NCI-H1105 treated with DMSO at 0.1 percent for 48 hours (cell line): ENCODE measurements at places on chromosomes 2 and 18.

GRCh38 chr2:240739797-240740196 lies 48.1 kb downstream of the AQP12A start:
- no peak for DNase-seq

- DNase-seq: peak; percentile 76
These were observed 102.2 kb upstream of the RAB6C start for GRCh38 chr2:129877289-129877741.

- no peak for DNase-seq
These were observed 138.2 kb upstream of the OTOS start for GRCh38 chr2:240278661-240279060.

GRCh38 chr18:76406791-76407190 lies 88.3 kb downstream of the ZNF516 start:
- no peak for DNase-seq

DNA sequence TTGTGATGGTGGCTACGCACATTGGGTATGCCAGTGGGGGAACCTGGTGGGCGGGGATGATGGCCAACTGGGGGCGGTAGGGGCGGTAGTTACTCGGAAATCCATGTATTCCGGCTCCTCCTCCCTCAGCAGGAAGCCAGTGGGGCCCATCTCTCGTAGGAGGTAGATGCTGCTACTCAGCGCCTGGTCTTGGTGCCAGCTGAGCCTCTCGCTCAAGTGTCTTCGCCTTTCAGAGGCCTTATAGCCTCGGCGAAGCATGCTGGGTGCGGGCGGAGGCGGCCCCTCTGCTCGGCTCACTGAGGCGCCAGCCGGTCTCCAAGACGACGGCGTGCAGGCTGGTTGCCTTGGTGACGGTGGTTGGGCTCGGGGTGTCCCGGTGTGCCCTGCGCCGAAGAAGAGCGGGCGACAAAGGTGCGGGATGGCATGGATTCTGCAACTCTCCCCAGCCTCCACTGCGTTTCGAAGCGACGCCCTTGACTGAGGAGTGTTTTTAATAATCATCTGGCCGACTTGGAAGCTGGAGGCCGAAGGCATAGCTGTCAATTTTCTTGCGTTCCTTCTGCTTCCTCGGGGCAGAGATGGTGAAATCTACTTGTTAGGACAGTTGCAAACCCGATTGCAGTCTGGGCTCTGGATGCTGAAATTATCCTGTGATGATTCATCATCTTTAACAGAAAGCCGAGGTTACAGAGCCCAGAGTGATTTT lies at the start of gene ZSWIM2:
Gene ZSWIM2, minus strand, starts transcription at position 298 of the 706 bp plus-strand sequence. Its CDS starts 40 bp downstream, at position 258.
- peak; percentile 95 for DNase-seq

- DNase-seq: no peak
These were observed 29.8 kb upstream of the LAMA1 start for GRCh38 chr18:7147399-7147798.

DNA sequence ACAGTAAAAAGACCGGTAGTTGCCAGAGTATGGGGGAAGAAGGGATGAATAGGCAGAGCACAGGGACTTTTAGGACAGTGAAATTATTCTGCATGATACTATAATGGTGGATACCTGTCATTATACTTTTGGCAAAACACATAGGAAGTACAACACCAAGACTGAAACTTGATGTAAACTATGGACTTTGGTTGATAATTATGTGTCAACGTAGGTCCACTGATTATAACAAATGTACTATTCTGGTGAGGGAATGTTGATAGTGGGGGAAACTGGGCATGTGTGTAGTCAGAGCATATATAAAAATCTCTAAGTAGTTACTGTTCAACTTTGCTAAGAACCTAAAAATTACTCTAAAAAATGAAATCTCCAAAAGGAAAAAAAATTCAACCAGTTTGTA lies 629.7 kb downstream of the CCDC85A start:
- DNase-seq: no peak

- no peak for DNase-seq
These were observed 38.0 kb downstream of the ACKR3 start for GRCh38 chr2:236607471-236608187.

DNA sequence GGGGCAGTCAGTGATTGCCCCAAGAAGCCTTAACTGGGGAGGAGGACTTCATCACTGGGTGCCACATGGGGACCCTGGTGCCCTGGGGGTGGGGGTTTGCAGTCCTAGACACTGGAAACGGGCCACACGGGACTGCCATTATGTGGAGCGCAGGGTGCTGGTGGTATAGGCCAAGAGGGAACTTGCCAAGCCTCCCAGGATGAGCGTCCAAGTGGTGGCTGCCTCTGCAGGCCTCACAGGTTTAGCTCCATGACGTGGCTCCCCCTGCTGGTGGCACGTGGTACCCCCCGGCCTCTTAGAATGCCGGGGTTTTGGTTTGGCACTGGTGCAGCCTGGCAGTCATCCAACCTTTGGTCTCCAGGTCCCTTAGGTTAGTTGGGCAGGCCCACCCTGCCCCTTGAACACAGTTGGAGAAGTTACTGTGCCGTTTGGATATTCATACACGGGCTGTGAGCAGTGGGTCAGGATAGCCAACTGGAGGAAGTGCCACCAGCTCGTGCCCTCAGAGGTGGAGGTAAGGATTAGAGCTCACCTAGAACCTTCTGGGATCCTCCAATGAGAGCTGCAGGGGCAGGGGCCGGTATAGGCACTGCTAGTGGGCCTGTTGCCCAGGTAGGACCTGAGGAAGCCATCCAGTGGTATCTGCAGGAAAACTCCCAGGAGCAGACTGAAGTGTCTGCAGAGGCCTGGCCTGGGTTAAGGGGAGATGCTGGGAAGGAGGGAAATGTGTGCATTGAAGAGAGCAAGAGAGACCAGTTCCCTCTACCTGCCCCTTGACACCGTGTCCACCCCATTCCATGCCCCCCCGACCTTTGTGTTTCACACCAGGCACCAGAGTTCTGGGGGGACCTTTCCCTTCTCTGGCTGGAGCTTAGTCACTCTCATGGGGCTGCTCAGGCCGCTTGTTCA lies 5.7 kb downstream of the PTMA start:
- DNase-seq: peak; percentile 83

GRCh38 chr2:67726416-67726815 lies 329.3 kb downstream of the ETAA1 start:
- DNase-seq: no peak

DNA sequence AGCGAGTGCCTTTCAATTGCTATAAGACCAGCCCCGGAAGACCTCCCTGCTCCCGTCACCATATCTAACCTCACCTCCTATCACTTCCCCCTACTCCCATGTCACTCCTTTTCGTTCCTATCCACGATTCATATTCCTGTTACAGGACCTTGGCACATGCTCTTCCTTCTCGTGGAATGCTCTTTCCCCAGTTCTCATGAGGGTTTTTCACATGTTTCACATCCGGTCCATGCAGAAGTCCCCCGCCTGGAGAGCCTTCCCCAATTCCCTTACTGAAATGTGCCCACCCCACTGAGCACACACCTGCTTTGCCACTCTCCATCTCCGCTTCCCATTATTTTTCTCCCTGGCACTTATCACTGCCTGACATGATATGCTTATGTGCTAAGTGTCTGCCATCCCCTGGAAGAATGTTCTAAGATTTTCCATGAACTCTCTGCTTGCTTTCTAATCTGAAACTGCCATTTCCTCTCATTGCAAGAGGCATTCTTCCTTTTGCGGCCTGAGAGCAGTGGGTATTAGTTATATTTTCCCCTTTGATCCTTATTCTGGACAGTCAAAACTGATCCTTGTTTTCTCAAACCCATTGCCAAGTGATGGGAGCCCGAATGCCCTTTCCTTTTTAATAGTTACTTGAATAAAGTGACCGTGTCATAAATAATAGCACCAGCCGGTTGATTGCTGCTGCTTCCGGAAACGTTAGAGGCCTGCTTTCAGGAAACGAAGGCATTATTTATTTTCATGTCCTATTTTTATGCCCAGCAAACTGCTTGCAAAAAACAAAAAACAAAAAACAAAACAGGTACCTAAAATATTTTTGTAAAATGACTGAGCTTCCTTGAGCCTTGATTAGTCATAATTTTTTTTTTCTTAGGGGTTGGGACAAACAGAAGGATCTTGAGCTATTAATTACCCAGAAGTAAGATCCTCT lies 127.9 kb downstream of the ZNF532 start:
- DNase-seq: no peak

- no peak for DNase-seq
These were observed 39.4 kb downstream of the ACTR2 start for GRCh38 chr2:65267008-65267407.

DNA sequence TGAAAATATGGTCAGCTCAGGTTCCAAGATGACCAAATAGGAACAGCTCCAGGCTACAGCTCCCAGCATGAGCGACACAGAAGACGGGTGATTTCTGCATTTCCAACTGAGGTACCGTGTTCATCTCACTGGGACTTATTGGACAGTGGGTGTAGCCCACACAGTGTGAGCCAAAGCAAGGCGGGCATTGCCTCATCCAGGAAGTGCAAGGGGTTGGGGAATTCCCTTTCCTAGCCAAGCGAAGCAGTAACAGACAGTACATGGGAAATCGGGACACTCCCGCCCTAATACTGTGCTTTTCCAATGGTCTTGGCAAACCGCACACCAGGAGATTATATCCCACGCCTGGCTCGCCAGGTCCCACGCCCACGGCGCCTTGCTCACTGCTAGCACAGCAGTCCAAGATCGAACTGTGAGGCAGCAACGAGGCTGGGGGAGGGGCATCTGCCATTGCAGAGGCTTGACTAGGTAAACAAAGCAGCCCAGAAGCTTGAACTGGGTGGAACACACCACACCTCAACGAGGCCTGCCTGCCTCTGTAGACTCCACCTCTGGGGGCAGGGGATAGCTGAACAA lies 57.5 kb downstream of the WDPCP start:
- no peak for DNase-seq

- no peak for DNase-seq
These were observed 22.8 kb downstream of the EHD3 start for GRCh38 chr2:31256611-31257382.

DNA sequence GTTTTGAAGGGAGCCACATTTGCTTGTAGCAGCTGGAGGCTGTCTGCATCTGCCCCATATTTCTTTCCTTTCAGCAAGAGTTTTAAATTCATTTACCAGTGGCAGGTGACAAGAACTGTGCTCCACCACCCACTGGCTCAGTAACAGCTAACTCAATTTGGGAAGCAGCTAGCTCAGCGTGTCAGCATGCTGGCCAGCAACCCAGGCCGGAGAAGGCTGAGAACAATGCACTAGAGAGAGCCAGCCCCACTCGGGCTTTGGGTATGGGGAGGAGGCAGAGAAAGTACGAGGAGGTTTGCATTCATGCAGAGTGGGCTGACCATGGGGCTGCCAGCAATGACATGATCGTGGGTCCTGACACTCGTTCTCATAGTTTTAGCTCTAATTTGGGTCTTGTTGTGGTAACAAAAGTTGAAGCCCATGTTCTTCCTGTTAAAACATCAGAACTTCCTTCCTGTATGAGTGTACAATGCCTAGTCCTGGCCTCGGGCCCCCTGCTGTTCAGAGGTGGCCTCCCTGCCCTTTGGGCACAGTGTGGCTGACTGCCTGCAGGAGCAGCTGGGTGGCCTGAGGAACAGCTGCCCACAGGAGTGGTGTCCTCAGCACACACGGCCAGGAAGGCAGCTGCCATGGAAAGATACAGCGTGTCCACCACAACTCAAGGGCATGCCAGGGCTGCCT lies 23.0 kb downstream of the CDC42EP3 start:
- no peak for DNase-seq

DNA sequence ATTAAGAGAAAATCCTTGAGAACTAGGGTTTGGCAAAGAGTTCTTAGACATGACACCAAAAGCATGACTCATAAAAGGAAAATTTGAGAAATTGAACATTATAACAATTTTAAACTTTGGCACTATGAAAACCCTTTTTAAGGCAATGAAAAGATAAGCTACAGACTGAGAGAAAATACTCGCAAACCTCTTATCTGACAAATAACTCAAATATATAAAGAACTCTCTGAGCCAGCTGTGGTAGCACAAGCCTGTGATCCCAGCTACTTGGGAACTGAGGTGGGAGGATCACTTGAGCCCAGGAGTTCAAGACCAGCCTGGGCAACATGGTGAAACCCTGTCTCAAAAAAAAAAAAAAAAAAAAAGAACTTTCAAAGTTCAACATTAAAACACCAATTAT lies 70.5 kb downstream of the FAM168B start:
- DNase-seq: no peak

GRCh38 chr2:192960945-192961344 lies 766.2 kb upstream of the TMEFF2 start:
- no peak for DNase-seq

GRCh38 chr2:123692121-123692520 lies 333.0 kb upstream of the CNTNAP5 start:
- DNase-seq: no peak

DNA sequence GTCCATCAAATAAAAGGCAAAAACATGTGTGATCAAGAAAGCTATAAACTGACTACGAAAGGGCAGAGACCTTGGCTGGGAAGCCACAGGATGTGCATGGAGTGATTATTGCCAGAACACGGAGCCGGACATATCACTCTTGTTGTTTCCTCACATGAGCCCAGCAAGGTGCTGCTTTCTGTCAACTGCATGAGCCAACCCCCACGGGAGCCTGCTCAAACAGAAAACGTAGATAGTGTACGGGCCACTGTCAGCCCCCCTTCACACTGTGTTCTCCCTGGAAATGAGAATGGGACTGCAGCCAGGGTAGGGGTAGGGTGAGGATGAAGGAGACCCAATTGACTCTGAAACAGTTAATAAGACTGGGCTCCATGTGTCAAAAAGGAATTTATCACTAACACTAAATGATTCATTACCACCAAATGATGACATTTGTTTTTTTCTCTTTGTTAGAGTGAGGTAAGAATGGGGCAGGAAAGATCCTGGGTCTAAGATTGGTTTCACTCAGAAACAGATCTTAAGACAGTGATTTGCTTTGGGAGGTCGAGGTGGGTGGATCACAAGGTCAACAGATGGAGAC lies 235.8 kb downstream of the MREG start:
- no peak for DNase-seq

- peak; percentile 32 for DNase-seq
These were observed 674.5 kb downstream of the KCNJ3 start for GRCh38 chr2:155372969-155373368.
